Activated T-cell treated with anti-CD3 and anti-CD28 coated beads for 4 hours (primary cell): ENCODE measurements at places on chromosomes 3 and 15.

GRCh38 chr3:143171141-143171980, 51.8 kb downstream of the CHST2 start:
- no peak for DNase-seq

GRCh38 chr3:41126961-41127360, 72.3 kb upstream of the CTNNB1 start:
- DNase-seq, result no peak

- DNase-seq, result no peak
Measured at GRCh38 chr15:96336108-96336595, 5.7 kb downstream of the NR2F2 start.

DNA sequence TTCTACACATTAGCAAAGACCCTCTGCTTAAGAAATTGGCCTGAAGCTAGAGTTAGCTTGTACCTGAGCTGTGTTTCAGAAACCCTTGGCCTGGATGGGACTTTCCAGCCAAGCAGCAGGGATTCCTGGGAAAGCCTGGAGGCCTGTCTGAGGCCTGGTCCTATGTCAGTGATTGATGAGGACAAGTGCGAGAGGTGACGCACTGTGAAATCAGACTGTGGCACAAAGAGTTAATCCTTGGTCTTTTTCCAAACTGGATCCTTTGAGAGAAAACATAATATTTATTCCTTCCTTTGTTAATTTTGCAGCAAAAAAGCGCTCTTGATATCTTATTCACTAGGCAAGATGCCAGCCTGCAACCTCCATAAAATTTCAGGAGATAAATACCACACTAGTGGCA, 225.0 kb upstream of the ATP11B start:
- no peak for DNase-seq

GRCh38 chr3:129857899-129858298, 35.6 kb downstream of the TMCC1 start:
- no peak for DNase-seq
